Effector memory CD4-positive, alpha-beta T cell (primary cell): ENCODE measurements at places on chromosomes 12 and 14.

- H3K27me3 ChIP-seq, result no peaks in the 10 kb centered on the region
- DNase-seq, result no peak
- H3K4me3 ChIP-seq, result no peak overlapping the region
- H3K36me3 ChIP-seq, result no peaks in the 10 kb centered on the region
These were observed 23.6 kb upstream of the CD69 start for GRCh38 chr12:9784326-9784725.

DNA sequence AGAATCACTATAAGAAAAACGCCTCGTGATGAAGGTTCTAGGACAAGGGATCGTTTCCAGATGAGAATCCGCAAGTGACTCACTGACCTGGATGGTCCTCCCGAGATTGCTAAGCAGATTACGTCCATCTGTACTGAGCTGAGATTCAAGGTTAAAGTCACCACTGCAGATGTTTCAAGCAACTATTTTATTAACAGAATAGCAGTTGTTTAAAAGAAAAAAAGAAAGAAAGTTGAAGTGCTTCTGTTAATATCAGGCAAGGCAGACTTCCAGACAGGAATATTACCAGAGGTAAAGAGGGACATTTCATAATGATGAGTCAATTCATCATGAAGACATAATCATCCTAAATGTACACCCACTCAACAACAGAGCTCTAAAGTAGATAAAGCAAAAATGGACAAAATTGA, 17.9 kb downstream of the PXN start:
- no peak overlapping the region for H3K4me3 ChIP-seq
- peaks cover 53% of the 10 kb centered on the region for H3K4me1 ChIP-seq
- no peak for DNase-seq
- no peaks in the 10 kb centered on the region for H3K27me3 ChIP-seq

DNA sequence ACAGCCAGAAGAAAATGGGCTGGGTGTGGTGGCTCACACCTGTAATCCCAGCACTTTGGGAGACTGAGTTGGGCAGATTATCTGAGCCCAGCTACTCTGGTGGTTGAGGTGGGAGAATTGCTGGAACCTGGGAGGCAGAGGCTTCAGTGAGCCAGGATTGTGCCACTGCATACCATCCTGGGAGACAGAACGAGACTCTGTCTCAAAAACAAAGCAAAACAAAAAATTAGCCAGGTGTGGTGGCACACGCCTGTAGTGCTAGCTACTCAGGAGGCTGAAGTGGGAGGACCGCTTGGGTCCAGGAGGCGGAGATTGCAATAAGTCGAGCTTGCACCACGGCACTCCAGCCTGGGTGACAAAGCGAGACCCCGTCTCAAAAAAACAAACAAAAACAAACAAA, 3.8 kb upstream of the EMP1 start:
- H3K4me3 ChIP-seq, result no peak overlapping the region
- H3K36me3 ChIP-seq, result no peaks in the 10 kb centered on the region
- H3K4me1 ChIP-seq, result peaks cover 19% of the 10 kb centered on the region
- no peak for DNase-seq

GRCh38 chr14:72591391-72591790, 302.5 kb downstream of the DPF3 start:
- H3K4me3 ChIP-seq, result no peak overlapping the region
- DNase-seq, result no peak
- no peaks in the 10 kb centered on the region for H3K27me3 ChIP-seq
- no peak overlapping the region for H3K27ac ChIP-seq

GRCh38 chr12:11746024-11746771, 96.7 kb downstream of the ETV6 start:
- no peaks in the 10 kb centered on the region for H3K36me3 ChIP-seq
- H3K4me1 ChIP-seq, result no peaks in the 10 kb centered on the region
- no peak overlapping the region for H3K4me3 ChIP-seq
- H3K27me3 ChIP-seq, result no peaks in the 10 kb centered on the region
- no peak overlapping the region for H3K27ac ChIP-seq

GRCh38 chr12:3281588-3282383, 204.6 kb downstream of the TSPAN9 start:
- no peaks in the 10 kb centered on the region for H3K27me3 ChIP-seq
- no peak overlapping the region for H3K27ac ChIP-seq
- no peak overlapping the region for H3K4me3 ChIP-seq
- H3K4me1 ChIP-seq, result no peaks in the 10 kb centered on the region
- H3K36me3 ChIP-seq, result no peaks in the 10 kb centered on the region

GRCh38 chr12:71299541-71300376, 139.8 kb upstream of the LGR5 start:
- H3K27ac ChIP-seq, result no peak overlapping the region
- H3K36me3 ChIP-seq, result no peaks in the 10 kb centered on the region
- no peak for DNase-seq
- no peaks in the 10 kb centered on the region for H3K4me1 ChIP-seq
- no peaks in the 10 kb centered on the region for H3K27me3 ChIP-seq

DNA sequence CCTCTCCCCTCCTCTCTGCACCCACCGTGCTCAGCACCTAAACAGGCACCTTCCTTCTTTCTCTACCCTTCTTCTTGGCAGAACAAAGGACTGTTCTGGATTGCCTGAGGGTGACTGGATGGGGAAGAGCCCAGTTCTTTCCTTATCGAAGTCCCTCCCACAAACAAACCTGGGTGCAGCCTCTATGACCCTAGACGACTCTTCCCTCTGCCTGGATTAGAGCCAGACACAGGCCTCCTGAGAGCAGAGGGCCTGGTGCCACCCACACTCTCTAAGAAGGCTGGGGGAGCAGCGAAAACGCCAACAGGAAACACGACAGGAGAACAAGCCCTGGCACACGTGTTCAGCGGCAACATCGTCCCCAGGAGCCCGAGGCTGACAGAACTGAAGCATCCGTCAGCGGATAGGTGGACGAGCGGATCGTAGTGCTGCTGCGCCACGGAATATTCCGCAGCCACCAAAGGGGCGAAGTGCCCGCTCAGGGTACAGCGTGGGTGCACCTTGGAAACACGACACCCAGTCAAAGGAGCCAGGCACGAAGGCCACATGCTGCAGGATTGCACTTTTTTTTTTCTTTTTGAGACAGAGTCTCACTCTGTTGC, 38.0 kb downstream of the RIMBP2 start:
- no peak for DNase-seq
- no peaks in the 10 kb centered on the region for H3K27me3 ChIP-seq
- no peaks in the 10 kb centered on the region for H3K4me1 ChIP-seq
- no peaks in the 10 kb centered on the region for H3K36me3 ChIP-seq
- H3K27ac ChIP-seq, result no peak overlapping the region
- H3K4me3 ChIP-seq, result no peak overlapping the region

DNA sequence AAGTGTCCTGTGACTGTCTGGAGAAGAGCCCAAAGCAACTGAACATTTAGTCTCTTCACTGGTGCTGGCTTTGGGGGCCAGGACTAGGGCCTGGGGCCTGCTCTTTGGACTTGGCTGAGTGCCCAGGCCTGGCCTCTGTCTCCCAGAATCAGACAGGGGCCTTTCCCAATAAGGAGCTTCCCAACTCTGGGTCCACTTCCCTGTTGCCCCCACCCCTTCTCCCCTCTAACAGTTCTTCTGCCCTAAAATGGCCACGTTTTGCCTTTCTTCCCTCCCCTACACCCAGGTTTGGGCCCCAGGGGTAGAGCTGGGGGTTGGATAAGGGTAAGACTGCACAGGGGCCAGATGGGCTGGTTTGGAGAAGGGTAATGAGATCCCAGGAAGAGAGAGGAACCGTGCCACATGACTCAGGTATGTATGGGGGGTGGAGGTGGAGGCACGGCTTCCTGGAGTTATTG, 10.0 kb upstream of the ITGA5 start:
- H3K27ac ChIP-seq, result no peak overlapping the region
- no peaks in the 10 kb centered on the region for H3K36me3 ChIP-seq
- H3K4me1 ChIP-seq, result peaks cover 11% of the 10 kb centered on the region
- DNase-seq, result no peak
- H3K4me3 ChIP-seq, result no peak overlapping the region
- no peaks in the 10 kb centered on the region for H3K27me3 ChIP-seq

DNA sequence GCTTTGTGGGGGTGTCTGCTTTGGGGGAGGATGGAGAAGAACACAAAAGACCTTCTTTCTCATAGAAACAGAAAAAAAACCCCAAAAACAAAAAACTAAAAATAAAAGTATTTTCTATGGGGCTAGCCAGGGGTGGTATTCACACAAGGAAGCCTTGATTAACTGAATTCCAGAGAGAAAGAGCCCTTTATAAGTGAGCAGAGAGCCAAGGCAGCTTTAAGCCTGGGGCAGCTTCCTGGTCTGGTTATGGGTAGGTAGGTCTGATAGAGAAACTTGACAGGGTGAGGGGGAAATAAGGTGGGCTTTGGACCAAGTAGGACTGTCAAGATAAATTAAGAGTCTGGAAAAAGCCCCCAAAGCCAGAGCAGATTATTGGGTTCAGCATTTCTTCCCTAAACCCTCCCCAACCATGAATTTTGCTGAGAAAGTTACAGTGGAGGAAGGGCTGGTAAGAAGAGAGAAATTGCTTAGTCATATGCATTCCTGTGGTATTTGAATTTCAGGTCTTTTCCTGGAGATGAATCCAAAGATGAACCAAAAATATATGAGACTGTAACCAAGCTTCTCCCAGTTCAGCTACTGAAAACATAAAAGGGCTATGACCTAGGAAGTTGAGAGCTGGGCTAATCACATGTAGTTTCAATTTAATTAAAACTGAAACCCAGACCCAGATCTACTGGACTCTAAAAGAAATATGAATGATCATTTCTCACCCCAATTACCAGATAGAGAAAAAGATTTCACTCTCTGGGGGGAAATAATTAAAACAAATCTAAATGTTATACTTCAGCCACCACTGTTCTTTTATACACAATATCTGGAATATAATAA, 144.8 kb downstream of the TBC1D30 start:
- DNase-seq, result no peak
- no peaks in the 10 kb centered on the region for H3K4me1 ChIP-seq
- H3K27me3 ChIP-seq, result no peaks in the 10 kb centered on the region
- H3K36me3 ChIP-seq, result no peaks in the 10 kb centered on the region
- H3K27ac ChIP-seq, result no peak overlapping the region

GRCh38 chr12:79988368-79988767, 53.5 kb upstream of the PPP1R12A start:
- H3K4me3 ChIP-seq, result no peak overlapping the region
- DNase-seq, result no peak
- no peaks in the 10 kb centered on the region for H3K4me1 ChIP-seq
- H3K36me3 ChIP-seq, result no peaks in the 10 kb centered on the region
- H3K27me3 ChIP-seq, result no peaks in the 10 kb centered on the region
